ENCODE measurements at places on chromosomes 5 and 9. TPM values are rescaled to one million over a fixed set of nuclear protein-coding genes. Genes with fewer than 3 reads are reported as not detected.

Gene FAM200C
- 31.2 TPM for total RNA-seq

Gene RNF180
- total RNA-seq, result 23.8 TPM

Gene FAM114A2
- 65.1 TPM for total RNA-seq

Gene SAPCD2
- total RNA-seq, result 3.2 TPM

Gene ADAMTS13
- 1.8 TPM for total RNA-seq

Gene NRG2
- 1.4 TPM for total RNA-seq

Gene INSL4
- not detected for total RNA-seq

GRCh38 chr5:135266975-135267374, 132.1 kb downstream of the MACROH2A1 start:
- no peak for DNase-seq

DNA sequence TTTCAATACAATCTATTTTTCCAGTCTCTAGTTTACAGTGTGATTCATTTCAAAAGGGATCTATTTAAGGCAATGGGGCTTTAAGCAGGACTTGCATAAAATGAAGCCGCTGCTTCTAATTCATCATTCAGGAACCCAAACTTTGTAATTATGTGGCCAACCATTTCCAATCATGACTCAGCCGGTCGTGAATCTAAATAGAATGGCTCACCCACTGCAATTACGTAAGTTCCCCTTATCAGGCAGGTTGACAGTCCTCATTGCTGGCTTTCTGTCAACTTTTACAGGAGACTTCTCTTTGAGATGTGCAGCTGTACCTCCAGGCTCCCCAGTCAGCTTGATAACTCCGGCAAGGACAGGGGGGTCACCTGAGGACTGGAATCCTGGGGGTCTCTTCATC, 152.8 kb upstream of the DAP start:
- DNase-seq, result no peak

- DNase-seq, result peak; percentile 52
These were observed at the start of gene OTULINL for GRCh38 chr5:14581106-14581890. OTULINL (plus strand) TSS chr5:14581792; CDS start chr5:14581895, 103 bp downstream.

GRCh38 chr9:84349671-84350070, 9.1 kb upstream of the SLC28A3 start:
- no peak for DNase-seq

- no peak for DNase-seq
These were observed 557 bp upstream of the PHF2 start for GRCh38 chr9:93575796-93576257.

GRCh38 chr5:109246841-109247592, 162.8 kb downstream of the PJA2 start:
- no peak for DNase-seq

- no peak for DNase-seq
These were observed 20.6 kb downstream of the SLC38A9 start for GRCh38 chr5:55691265-55692105.

DNA sequence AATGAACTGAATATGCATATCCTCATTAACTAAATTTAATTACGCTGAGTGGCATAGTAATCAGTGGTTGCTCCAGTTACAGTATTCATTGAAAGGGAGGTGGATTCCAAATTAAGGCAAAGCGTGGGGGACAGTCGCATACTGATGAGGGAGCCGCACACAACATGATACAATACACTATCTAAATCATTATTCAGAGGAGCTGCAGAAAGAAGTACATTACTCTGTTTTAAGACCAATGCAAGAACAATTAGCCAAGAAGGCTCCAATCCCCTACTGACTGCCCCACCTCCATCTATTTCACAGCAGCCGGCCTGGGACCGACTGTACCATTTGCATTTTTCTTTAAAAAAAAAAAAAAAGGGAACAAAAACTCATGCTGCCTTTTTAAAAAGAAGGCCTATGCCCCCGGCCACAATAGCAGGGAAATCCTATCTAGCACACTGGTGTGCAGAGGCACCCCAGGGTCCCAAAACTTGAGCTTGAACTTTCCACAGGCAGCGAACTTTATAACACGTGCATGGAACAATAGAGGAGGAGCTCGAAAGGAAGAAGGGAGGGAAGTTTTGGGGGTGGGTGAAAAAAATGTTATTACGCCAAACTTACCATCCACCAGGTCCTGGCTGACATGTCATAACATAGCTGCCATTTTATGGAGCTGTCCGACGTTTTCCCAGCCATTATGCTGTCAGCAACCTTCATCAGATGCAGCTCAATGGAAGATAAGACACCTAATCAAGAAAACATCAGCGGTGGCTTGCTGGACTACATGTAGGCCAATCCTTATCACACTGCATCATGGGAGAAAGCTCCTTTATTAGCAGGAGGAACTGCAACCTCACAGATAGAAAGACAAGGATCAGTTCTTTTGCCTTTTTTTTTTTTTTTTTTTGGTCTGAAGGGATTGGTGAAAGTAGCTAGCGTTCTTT, 161.6 kb downstream of the ZDHHC21 start:
- no peak for DNase-seq

DNA sequence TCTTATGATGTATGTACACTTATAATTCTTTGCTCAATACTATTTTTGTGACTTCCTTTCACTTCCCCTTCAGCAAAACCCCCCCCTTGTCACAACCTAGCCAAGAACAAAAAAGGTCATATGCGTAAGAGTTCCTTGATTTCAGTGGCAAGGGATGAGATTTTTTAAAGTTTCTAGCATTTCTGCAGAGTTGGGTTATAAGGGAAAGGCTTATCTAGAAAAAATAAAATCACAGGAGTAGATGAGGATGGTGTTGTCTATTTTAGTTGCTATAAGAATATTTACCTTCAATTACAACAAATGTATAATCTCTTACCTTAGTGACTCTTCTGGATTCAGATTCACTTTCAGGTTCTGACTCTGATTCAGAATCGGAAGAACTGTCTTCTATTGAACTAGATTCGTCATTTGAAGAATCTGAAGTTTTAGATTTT, 184.6 kb downstream of the AP3B1 start:
- no peak for DNase-seq

DNA sequence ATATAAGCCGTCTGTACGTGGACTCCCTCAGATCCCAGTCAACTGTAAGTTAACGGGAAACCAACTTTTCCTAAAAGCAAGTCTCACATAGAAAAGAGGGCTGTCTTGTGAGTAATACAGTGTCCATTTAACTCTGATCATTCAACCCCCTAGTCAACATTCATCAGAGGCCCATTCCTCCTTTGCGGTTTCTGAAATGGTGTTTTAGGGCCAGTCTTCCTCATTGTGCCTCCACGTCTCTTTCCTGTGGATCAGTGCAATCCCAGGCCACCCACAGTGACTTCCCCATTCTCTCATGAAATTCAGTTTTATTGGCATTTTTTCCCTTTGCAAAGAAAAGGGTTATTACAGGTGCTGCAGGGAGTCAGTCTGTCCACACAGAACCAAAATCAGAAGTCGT, 261.8 kb downstream of the NR3C1 start:
- no peak for DNase-seq

- no peak for DNase-seq
These were observed 37.2 kb upstream of the HNRNPA0 start for GRCh38 chr5:137791387-137791786.

- no peak for DNase-seq
These were observed 18.0 kb upstream of the GABBR2 start for GRCh38 chr9:98726735-98727134.

- DNase-seq, result peak; percentile 77
These were observed 22.2 kb downstream of the BHMT start for GRCh38 chr5:79133657-79134451.

- no peak for DNase-seq
These were observed 365.7 kb upstream of the PRR16 start for GRCh38 chr5:120098426-120098825.

DNA sequence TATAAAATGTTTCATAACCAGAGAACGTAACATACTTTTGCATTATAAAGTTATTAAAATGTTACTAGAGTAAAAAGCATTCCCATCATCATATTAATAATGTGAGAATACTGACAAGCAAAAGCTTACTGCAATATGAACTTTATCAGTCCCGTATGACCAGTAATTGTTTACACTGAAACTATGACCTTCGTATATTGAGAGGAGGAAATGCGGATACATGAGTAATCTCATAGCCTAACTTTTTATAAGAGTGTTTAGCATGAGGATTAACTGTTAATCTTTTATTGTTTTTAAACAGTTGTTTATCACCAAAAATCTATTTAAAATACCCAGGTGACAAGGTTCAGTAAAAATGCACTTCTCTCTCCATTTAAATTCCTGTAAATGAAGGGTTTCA, 272.4 kb downstream of the SLF1 start:
- DNase-seq, result no peak

DNA sequence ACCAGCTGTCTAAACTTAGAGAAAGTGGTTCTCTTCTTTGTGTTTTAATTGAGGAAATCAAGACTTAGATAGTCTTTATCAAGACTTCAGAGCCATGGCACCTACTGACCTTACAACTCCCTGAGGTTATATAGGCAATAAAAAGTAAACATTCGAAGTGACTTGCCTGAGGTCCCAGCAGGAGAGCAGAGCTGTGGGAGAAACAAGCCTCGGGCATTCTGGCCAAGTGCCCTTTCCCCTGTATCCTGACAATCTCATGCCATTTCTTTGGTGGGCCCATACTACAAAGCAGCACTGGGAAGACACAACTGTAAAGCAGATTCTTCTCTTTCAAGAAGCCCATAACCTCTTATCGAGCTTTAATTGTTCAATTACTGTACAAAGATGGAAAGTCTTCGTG, 23.1 kb downstream of the FREM1 start:
- DNase-seq, result no peak

GRCh38 chr5:79689541-79690466, at the start of gene CMYA5:
CMYA5 (plus strand) TSS chr5:79689836; CDS start chr5:79689908, 72 bp downstream.
- peak; percentile 73 for DNase-seq

DNA sequence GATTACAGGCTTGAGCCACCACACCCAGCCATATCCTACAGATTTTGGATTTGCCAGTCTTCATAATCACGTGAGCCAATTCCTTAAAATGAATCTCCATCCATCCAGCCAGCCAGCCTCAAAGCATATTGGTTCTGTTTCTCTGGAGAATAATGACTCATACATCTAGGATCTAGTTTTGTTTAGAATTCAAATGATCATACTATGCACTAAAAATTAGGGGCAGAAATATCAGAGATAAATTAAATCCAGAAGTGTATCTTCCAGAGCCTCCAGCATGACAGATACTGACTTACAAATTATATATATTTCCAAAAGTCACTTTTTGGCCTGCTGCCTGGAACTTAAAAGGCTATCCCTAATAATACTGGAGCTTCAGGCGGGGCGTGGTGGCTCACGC, 119.1 kb upstream of the NR5A1 start:
- DNase-seq, result no peak

DNA sequence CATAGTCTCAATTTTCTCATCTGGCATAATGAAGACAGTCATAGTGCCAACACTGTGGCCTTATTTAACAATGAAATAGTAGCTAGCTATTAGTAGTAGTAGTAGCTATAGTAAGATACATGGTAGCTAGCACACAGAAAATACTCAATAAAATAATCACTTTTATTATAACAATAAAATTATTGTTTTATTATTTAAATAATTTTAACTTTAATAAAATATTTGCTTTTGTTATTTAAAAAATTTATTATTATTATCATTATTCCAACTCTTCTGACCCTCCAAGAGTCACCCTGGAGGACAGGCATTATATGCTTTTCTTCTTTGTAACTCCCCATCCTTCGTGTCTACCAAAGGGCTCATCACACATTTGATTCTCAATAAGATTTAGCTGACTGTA, 252.1 kb downstream of the TRIM32 start:
- DNase-seq, result no peak

- no peak for DNase-seq
These were observed 10.3 kb upstream of the ADCY2 start for GRCh38 chr5:7385681-7386080.

DNA sequence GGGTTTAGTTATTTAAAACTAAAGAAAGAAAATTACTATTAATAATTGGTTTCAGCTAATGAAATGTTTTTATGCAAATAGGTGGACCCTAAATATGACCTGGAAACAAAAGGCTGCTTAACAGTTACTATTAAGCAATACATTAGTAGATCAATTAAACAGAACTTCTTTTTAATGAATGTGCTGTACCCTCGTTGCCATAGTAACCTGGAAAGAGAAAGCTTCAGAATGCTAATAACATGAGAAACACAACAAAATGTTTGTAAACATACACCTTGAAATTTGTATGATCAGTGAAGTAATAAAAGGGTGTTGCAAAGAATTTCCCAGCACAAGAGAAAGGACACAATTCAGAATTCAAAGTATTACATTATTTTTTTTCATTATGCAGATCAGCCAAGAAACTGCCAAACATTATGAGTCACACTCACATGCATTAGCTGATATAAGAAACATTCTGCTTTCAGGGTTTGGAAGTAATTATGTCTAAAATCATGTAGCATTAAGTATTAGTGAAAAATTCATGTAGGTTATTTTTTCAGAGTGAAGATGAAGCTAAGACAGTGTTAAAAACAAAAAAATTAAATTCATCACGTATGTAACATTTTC, 348.3 kb downstream of the ISL1 start:
- no peak for DNase-seq

DNA sequence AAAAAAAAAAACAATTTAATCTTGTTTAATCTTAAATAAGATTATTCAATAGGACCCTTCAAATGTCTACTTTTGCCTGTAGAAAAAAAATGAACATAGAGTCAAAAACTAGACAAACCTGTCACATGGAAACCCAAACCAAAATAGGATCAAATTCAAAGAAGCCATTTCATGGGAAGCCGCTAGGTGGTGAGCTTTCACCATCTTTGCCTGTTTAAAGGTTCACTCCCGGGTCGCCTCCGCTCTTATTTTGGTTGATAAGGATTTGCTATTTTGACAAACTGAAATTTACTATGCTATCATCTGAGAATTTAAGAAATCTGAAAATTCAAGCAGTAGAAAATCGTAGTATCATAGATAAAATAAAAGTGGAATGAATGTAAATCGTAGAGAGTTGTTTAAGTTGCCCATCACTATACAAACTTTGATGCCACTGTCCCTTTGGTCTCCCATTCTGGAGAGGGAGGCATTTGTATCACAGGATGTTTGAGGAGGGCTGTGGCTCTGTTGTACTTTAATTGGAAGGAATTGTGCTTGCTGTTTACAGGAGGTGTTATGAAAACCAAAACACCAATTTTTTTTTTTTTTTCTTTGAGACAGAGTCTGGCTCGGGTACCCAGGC, 43.5 kb upstream of the DNAH5 start:
- DNase-seq, result peak; percentile 15

GRCh38 chr5:41772785-41773442, 97.3 kb downstream of the OXCT1 start:
- no peak for DNase-seq

DNA sequence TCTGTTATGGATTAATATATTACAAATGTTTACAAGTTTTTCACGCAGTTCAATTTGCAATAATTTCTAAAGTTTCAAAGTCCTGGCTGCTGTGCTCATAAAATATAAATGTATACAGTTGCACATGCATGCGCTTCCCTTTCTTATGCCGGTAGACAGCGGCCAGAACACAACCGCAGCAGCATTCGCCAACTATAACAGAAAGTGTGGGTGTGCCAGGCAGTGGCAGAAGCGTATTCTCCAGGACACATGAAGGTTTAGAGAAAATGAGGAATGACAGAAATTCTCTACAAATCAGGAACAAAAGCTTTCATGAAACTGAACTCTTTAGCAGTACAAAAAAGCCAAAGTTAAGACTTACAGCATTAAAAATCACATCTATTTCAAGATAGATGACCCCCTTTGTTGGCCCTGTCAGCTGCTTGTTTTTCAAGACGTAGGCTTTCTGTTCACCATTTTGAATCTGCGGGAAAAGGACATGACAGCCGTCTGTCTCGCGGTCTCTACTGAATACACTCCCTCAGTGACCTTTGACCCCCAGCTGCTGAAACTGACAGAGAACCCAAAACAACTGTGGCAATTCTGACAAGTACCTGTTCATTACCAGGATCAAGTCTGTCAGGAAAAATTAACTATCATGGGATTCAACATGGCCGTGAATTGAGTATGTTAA, 252.2 kb downstream of the SLF1 start:
- DNase-seq, result no peak
